ENCODE measurements at places on chromosomes 3 and 15. TPM values are rescaled to one million over a fixed set of nuclear protein-coding genes. Genes with fewer than 3 reads are reported as not detected.

DNA sequence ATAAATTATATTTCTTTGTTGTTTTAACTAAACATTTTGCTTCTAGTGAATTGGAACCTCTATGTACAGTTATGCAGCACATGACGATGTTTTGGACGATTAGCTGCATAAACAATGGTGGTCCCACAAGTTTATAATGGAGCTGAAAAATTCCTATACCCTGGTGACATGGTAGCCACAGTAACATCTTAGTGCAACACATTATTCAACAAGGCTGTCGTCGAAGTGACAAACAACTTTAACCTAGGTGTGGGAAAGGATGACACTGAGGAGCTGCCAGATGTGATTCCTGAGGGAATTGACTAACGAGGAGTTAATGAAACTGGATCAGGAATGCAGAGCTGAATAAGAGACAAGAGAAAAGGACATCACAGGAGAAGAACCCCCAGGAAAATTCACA, 588.9 kb upstream of the EPHA6 start:
- ATAC-seq: no peak

The GCNT3 gene
- not detected for total RNA-seq

DNA sequence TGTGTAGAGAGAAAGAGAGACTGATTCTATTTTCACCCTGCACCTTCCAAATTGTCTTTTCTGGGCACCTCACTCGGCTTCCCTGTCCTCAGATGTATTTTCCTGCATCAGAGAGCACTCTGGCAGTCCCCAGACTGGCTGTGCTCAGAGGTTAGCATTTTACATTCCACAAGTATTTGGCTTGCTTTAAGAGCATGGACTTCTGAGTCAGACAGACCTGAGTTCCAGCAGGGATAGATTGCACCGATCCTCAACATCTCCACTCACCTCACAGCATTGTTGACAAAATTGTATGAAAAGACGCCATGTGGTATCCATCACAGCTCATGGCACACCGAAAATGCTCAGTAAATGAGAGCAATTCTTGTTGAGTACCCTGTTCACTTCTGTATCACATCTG, 45.6 kb downstream of the SST start:
- ATAC-seq: no peak

- no peak for ATAC-seq
Observed at GRCh38 chr3:105793040-105793439, 75.8 kb downstream of the CBLB start.

The FRMD4B gene
- total RNA-seq: 49.0 TPM

- no peak for ATAC-seq
Observed at GRCh38 chr3:31053299-31053698, 158.8 kb upstream of the GADL1 start.

The ITIH3 gene
- not detected for total RNA-seq

The PLSCR4 gene
- not detected for total RNA-seq

The OSTN gene
- not detected for total RNA-seq

- ATAC-seq: no peak
Observed at GRCh38 chr3:121517953-121518655, 27.7 kb downstream of the POLQ start.

The ST3GAL6 gene
- not detected for total RNA-seq

The CHRM5 gene
- total RNA-seq: not detected

The TRIM42 gene
- not detected for total RNA-seq
